ENCODE measurements at places on chromosomes 3 and 15.

GRCh38 chr3:54424292-54424691 is 301.9 kb downstream of the CACNA2D3 start:
- ATAC-seq, result no peak

GRCh38 chr3:194272861-194273742 is 78.0 kb downstream of the CPN2 start:
- ATAC-seq, result no peak

- no peak for ATAC-seq
Measured at GRCh38 chr3:11734-12133, 184.8 kb upstream of the CHL1 start.

DNA sequence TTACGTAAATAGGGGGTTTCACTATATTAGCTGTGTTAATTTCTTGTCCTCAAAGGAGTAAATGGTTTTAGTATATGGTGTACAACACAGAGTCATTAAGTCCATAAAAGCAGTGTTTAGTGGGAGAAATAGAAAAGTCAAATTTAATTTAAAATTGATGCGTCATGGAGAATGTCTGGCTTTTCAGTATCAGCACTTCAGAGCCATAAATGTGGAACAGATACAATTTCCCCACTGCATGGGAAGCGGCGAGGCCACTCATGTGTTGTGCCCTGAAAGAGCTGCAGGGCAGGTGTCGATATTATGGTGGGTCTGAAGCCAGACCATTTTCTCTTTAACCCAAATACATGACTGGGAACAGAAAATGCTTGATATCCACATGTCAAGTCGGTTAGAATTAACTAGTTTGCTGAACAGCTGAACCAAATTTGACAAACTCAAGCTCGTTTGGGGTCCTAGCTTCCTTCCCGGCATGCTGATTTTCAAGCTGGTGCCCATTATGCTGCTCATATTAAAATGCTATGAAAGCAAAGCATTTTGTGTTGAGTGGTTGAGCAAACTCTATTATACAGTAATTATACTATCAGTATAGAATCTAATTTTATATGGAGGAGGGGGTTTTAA is 364.6 kb upstream of the TBL1XR1 start:
- no peak for ATAC-seq

- peak; percentile 90 for ATAC-seq
Measured at GRCh38 chr15:62344806-62345539, 179.9 kb upstream of the C2CD4B start.

DNA sequence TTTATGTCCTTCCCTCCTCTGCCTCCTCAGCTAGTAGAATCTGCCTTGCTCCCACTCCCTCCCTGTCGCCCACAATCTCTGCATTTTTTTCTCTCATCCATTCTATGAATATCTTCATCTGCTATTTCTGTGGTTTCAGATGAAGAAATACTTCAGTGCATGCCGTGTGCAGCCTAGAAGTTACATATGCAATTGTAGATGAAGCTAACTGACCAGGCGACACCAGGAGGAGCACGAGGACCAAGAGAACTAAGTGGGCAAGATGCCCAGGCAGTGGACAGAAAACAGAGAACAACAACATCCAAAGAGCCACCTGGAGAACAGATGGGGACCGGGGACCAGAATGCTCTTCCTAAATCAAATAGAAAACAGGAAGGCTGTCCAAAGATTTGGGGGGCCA is 121.4 kb upstream of the ATP11B start:
- ATAC-seq, result no peak

- ATAC-seq, result no peak
Measured at GRCh38 chr3:16343101-16343500, 78.1 kb downstream of the OXNAD1 start.

DNA sequence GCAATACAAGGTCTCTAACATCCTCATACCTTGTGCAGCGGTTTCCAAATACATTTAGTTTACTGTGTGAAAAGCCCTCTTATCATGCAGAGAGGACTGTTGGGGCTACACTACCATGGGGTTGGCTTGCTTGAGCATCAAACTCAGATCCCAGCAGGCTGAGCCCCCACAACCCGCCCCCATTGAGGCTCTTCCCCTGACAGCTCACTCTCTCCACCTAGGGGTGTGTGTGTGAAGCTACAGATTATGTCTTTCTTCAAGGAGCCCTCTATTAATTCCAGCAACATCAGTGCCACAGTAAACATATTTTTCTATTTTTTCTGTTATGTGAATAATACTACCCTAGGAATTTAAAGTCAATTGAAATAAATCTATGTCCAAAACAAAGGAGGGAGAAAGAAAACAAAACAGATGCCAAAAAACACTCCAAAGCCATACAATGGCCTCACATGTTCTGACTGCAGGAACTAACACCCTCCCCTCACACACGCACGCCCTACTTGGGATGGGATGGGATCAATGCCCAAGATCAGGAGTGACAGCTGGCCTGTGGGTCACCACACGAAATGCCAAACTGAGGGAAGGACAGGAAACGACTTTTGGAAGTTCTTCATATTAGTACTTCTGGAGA is 14.7 kb downstream of the TM4SF4 start:
- ATAC-seq, result no peak

DNA sequence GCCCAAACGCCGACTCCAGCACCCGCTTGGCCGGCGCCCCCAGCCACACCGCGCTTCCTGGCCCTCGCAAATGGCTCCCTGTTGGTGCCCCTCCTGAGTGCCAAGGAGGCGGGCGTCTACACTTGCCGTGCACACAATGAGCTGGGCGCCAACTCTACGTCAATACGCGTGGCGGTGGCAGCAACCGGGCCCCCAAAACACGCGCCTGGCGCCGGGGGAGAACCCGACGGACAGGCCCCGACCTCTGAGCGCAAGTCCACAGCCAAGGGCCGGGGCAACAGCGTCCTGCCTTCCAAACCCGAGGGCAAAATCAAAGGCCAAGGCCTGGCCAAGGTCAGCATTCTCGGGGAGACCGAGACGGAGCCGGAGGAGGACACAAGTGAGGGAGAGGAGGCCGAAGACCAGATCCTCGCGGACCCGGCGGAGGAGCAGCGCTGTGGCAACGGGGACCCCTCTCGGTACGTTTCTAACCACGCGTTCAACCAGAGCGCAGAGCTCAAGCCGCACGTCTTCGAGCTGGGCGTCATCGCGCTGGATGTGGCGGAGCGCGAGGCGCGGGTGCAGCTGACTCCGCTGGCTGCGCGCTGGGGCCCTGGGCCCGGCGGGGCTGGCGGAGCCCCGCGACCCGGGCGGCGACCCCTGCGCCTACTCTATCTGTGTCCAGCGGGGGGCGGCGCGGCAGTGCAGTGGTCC is 3.5 kb downstream of the ISLR2 start:
- no peak for ATAC-seq

DNA sequence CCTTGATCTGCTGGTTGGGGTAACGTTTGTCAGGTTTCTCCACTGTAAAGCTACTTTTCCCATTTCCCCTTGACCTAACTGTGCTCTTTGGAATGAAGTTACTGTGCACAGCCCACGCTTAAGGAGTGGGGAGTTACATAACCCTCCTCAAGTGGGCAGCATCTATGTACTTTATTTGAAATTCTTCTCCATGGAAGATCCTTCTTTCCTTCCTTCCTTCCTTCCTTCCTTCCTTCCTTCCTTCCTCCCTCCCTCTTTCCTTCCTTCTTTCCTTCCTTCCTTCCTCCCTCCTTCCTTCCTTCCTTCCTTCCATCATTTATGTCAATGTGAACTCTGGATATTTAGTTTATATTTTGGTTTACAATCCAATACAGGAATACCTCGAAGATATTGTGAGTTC is 77.1 kb upstream of the TRA2B start:
- ATAC-seq, result no peak

DNA sequence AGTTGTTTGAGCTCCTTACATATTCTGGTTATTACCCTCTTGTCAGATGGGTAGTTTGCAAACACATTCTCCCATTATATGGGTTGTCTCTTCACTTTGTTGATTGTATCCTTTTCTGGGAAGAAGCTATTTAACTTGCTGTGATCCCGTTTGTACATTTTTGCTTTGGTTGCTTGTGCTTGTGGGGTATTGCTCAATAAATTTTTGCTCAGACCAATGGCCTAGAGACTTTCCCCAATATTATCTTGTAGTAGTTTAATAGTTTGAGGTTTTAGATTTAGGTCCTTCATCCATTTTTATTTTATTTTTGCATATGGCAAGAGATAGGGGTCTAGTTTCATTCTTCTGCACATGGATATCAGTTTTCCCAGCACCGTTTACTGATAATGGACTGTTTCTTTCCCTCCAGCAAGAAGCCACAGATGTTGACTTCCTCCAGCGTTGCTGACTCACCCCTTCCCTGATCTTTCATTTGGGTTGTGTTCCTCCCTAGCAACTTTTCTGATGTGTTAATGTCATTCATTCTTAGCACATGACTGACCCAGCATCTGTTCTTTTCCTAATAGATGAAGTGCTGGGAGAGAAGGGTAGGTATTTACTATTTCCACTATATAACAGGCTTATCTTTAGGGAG is 166.7 kb upstream of the SGO1 start:
- no peak for ATAC-seq

GRCh38 chr3:25419251-25419650 is 8.8 kb upstream of the RARB start:
- ATAC-seq, result no peak

- no peak for ATAC-seq
Measured at GRCh38 chr3:24136624-24137310, 191.7 kb downstream of the NR1D2 start.

DNA sequence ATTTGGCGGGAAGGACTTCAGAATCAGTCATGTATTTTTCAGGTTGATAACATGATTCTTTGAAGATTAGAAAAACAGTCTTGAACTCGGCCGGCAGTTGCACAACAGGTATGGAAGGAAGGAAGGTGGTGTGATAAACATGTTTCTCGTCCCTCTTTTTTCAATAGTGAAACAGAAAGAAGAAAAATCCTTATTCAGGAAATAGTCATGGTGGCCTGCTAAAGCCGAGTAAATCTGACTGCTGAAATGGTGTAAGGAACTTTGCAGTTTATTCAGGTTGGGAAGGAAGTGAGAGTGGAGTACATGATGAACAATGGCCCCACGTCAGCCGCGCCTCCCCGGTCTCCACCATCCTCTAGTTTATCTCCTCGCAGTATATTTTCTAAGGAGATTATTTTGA is 6.7 kb downstream of the RASGRP1 start:
- ATAC-seq, result no peak

DNA sequence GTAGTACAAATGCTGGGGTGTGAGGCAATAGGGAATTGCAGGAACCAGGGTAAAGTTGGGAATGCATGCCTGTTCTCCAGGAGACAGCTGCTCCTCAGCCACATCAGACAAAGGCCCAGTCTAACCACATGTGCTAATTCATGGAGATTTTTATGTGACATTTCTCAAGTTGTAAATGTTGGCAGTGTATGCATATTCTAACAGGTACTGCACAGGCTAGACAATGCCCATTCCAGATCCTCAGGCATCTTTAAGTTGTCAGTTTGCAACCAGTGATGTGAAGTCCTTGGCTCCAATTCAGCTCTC is 84.9 kb downstream of the EEFSEC start:
- no peak for ATAC-seq

DNA sequence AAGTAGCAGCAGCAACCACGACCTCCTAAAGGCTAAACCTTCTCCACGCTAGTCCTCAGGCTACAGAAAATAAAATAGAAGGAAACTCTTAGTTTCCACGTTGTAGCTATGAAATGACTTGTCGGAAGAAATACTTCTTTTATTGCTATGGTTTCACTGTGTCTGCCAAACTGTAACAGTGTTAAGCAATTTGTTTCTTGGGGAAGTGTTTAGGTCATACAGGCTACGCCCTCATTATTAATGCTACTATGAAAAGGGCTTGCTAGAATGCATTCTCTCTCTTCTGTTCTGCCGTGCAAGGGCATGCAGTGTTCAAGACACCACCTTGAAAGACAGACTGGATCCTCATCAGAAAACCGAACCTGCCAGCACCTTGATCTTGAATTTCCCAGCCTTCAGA is 462.7 kb downstream of the PLOD2 start:
- ATAC-seq, result no peak

GRCh38 chr15:93372865-93373223 is 283.8 kb upstream of the RGMA start:
- ATAC-seq, result no peak

- ATAC-seq, result no peak
Measured at GRCh38 chr3:101634591-101635196, 42.2 kb downstream of the ZBTB11 start.

GRCh38 chr3:193780810-193781478 is 187.9 kb downstream of the OPA1 start:
- no peak for ATAC-seq

DNA sequence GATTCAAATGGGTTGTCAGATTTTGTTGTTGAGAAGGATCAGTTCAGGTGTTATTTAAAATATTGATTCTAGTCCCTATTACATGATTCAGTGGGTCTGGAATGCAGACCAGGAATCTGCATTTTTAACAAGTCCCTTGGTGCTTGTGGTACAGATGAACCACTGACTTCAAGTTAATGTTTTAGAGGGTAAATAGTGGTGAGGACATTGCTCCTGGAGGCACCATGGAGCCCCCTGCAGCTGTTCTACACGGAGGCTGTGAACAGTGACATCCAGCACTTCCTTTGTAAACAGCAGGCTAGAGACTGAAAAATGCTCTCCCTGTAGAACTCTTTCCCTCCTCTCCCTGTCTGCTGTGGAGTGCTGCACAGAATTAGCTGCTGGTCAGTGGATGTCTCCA is 4.8 kb upstream of the FSIP1 start:
- no peak for ATAC-seq

DNA sequence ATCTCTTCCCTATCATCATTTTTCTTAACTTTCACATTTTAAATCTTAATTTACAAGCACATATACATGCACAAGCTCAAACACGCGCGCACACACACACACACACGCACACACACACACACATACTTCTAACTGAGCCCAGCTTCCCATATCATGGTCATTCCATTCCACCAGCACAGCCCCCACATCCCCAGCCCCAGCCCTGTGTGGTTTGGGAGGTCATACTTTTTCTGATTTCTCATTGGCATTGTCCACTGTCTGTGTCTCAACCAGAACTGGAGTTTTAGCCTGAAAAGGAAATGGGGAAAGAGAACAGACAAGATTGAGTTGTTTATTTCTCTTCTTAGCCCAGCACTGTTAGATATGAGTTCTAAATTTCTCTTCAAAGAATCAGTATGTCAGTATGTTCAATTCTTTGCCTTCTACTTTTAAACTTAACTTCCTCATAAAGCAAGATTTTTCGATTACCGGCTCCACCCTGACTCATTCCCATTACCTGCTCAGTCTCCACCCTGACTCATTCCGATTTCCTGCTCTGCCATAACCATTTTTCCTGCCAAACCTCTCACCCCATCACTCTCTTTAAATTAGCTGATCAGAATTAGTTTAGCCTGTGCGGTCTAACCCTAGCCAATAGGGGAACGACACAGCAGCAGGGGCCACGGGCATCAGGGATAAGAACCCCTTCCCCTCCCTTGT is 6.4 kb downstream of the IQCF1 start:
- ATAC-seq, result no peak

DNA sequence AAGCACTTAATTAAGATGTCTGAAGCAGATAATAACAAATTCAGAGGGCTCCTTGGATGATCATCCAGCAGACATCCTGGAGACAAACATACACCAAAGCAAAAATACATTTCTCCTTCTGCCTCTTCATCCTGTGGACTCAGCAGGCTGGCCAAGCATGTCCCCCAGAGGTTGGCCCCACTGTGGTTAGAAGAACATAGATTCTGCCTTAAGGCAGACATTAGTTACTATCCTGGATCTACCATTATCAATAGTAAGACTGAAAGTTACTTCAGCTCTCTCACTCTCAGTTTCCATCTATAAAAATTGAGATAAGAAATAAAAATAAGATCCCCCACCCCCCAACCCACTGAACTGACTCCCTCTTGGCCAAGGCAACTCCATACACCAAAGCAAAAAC is 28.6 kb upstream of the TGFBR2 start:
- peak; percentile 30 for ATAC-seq
